ENCODE measurements at places on chromosomes 13 and 19. TPM values are rescaled to one million over a fixed set of nuclear protein-coding genes. Genes with fewer than 3 reads are reported as not detected.

ZNF69 gene
- total RNA-seq: 3.7 TPM

ZNF491 gene
- 7.8 TPM for total RNA-seq

SOX1 gene
- not detected for total RNA-seq

SHISA7 gene
- not detected for total RNA-seq

TRPC4 gene
- 1.6 TPM for total RNA-seq

CACNA1A gene
- total RNA-seq: 0.52 TPM

IGSF23 gene
- not detected for total RNA-seq

LILRB1 gene
- 1.0 TPM for total RNA-seq

CLEC4G gene
- total RNA-seq: 0.52 TPM

SBSN gene
- total RNA-seq: not detected

TMEM86B gene
- 0.52 TPM for total RNA-seq

SLC1A6 gene
- total RNA-seq: under 0.01 TPM

PROZ gene
- not detected for total RNA-seq

SYCN gene
- not detected for total RNA-seq

ZNF540 gene
- 1.6 TPM for total RNA-seq

LMTK3 gene
- total RNA-seq: not detected

TEX26 gene
- total RNA-seq: not detected

WDR87 gene
- not detected for total RNA-seq

ZNF112 gene
- total RNA-seq: 5.7 TPM

CKM gene
- total RNA-seq: 3,746 TPM

C1QTNF9 gene
- total RNA-seq: 2.6 TPM

FUT1 gene
- 1.0 TPM for total RNA-seq

ZNF135 gene
- total RNA-seq: 10.4 TPM

APC2 gene
- 1.0 TPM for total RNA-seq

MAU2 gene
- total RNA-seq: 20.9 TPM

DHDH gene
- total RNA-seq: not detected

ZNF57 gene
- 4.2 TPM for total RNA-seq

RXFP2 gene
- total RNA-seq: under 0.01 TPM

SLC17A7 gene
- 1.0 TPM for total RNA-seq

OR4F17 gene
- total RNA-seq: not detected

KLK4 gene
- not detected for total RNA-seq

ZNF30 gene
- total RNA-seq: 12.0 TPM

SHC2 gene
- total RNA-seq: 7.8 TPM

TFPT gene
- total RNA-seq: 12.0 TPM

KLC3 gene
- 0.52 TPM for total RNA-seq

CGB5 gene
- total RNA-seq: not detected

PLK5 gene
- not detected for total RNA-seq

SYNGR4 gene
- not detected for total RNA-seq

RGL3 gene
- total RNA-seq: not detected

PTPRH gene
- under 0.01 TPM for total RNA-seq

SIN3B gene
- total RNA-seq: 17.7 TPM

ZNF541 gene
- not detected for total RNA-seq

UHRF1 gene
- total RNA-seq: 19.8 TPM

ZNF433 gene
- total RNA-seq: 4.2 TPM

LILRB5 gene
- total RNA-seq: 2.6 TPM

MAP4K1 gene
- under 0.01 TPM for total RNA-seq

NALCN gene
- total RNA-seq: 1.0 TPM

KIRREL2 gene
- not detected for total RNA-seq

FXYD1 gene
- total RNA-seq: 45.4 TPM

ZNF284 gene
- 2.6 TPM for total RNA-seq

FGF14 gene
- 0.52 TPM for total RNA-seq

VMAC gene
- total RNA-seq: 3.7 TPM

C19orf38 gene
- total RNA-seq: 4.2 TPM

NANOS2 gene
- not detected for total RNA-seq

ZNF577 gene
- total RNA-seq: 11.0 TPM

FFAR2 gene
- total RNA-seq: 1.0 TPM

NEK5 gene
- total RNA-seq: 1.0 TPM

CALR gene
- 382 TPM for total RNA-seq

All from skeletal muscle tissue (tissue), 5 donors.